ENCODE measurements at places on chromosomes 6 and 20.

GRCh38 chr20:53130795-53131194 is 158.6 kb downstream of the TSHZ2 start:
- DNase-seq = no peak

GRCh38 chr6:113847447-113847846 is 9.7 kb upstream of the MARCKS start:
- no peak for DNase-seq

DNA sequence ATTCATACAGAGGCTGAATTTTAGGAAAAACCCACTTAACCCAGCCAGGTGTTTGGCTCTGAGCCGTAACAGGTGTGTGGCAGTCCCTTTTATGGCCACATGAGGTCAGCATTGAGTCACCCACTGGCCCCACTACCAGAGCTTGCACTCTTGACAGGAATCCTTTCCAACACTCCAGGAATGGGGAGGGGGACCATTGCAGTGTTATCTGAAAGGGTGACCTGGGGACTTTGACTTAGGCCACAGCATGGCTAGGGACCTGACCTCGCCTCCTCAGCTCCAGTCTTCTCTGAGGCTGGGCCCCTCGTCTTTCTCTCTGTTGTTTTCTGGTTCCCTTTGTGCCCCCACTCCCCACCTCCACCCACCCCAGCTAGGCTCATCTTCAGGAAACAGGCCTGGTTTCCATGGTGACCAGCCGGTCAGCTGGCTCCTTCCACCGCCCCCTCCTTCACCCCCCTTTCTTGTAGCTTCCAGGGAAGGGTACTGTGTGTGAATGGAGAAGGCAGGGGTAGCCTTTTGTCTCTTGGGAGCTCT is 2.1 kb upstream of the TMEM151B start:
- no peak for DNase-seq

- no peak for DNase-seq
Observed at GRCh38 chr20:14489544-14489943, 152.1 kb upstream of the FLRT3 start.

GRCh38 chr20:62628691-62629090 is 13.6 kb upstream of the SLCO4A1 start:
- no peak for DNase-seq

GRCh38 chr6:28254121-28254519 is 2.1 kb upstream of the ZKSCAN4 start:
- DNase-seq = no peak

GRCh38 chr6:8859501-8859900 is 424.2 kb upstream of the SLC35B3 start:
- DNase-seq = no peak

- DNase-seq = no peak
Observed at GRCh38 chr20:18639501-18639979, 51.7 kb downstream of the DTD1 start.

DNA sequence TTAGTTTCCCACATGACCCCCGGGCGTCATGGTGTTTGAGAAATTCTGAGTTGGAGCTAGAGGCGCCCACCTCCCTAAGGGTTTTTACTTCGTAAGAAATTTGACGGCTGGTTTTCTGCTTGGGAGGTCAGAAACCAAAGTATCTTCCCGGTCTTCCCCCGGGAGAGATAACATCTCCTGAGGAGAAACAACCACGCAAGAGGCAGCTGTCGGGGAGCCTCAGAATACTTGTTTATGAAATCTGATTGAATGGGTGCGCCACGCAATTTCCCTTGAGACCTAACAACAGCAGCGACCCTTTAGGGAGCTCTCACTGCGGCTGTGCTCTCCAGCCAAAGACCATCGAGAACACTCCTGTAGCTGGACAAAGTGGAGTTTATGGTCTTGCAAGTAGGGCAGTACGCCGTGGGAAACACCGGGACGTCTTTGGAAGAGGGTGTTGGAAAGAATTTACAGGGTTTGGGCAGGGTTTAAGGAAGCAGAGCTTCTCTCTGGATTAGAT is 608 bp upstream of the EIF2S2 start:
- no peak for DNase-seq

GRCh38 chr20:25290646-25291431 is 43.0 kb downstream of the PYGB start:
- DNase-seq = no peak

DNA sequence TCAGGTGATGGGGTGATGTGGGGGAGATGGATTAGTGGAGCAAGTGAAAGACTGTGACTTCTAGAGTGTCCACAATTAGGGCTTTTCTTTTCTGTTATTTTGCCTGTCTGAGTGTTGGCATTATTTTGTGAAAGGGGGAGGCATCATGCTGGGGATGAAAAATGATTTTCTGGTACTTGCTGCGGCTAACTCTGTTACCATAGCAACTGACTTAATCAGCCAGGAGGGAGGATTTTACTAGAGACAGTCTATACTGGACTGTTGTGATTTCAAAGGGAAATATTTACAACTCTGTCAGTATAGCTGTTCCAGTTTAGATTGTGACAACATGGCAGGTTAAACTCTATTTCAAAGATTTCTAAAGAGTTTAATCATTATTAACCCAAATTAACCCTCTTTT is 30.4 kb upstream of the MRAP2 start:
- DNase-seq = no peak

GRCh38 chr6:141437011-141437410 is 695.7 kb upstream of the GJE1 start:
- no peak for DNase-seq

DNA sequence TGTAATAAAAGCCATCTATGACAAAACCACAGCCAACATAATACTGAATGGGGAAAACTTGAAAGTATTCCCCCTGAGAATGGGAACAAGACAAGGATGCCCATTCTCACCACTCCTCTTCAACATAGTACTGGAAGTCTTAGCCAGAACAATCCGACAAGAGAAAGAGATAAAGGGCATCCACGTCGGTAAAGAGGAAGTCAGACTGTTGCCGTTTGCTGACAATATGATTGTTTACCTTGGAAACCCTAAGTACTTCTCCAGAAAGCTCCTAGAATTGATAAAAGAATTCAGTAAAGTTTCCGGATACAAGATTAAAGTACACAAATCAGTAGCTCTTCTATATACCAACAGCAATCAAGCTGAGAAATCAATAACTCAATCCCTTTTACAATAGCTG is 14.0 kb upstream of the RUNX2 start:
- no peak for DNase-seq

GRCh38 chr20:5482791-5483190 is 166.0 kb upstream of the PROKR2 start:
- DNase-seq = no peak

GRCh38 chr6:42963855-42964605 is 3.5 kb downstream of the GNMT start:
- no peak for DNase-seq

- DNase-seq = no peak
Observed at GRCh38 chr20:62726716-62727583, 18.3 kb downstream of the NTSR1 start.

- DNase-seq = peak; percentile 17
Observed at GRCh38 chr6:13383328-13384163, 55.2 kb upstream of the TBC1D7 start.

DNA sequence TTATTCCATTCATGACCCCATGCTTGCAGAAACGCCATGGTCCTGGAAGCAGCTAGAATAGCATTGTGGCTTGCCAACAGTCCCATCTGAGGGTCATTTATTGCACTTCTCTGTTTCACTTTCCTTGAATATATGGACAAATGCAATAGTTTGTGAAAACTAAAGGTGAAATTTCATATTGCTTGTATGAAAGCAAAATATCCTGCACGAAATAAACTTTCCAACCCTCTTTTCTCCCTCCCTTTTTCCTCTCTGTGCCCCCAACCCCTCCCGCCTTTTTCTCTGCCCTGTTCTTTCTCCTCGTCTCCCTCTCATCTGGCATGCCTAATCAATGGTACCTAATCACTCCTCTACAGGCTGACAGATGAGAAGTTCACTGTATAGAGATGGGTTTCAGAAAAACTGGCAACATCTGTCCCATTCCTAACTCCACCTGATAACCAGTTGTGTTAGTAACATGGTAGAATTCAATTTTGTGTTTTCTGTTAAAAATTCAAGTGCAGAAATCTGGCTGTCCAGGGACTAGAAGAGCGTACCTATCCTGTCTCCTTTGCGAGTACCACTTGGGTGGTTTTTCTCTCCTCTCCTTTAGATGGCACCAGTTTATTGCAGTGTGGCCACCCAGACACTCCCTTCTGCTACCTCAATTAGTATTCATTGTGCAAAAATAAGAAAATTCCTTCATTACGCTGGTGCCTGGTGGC is 198.6 kb downstream of the FOXA2 start:
- DNase-seq = no peak

DNA sequence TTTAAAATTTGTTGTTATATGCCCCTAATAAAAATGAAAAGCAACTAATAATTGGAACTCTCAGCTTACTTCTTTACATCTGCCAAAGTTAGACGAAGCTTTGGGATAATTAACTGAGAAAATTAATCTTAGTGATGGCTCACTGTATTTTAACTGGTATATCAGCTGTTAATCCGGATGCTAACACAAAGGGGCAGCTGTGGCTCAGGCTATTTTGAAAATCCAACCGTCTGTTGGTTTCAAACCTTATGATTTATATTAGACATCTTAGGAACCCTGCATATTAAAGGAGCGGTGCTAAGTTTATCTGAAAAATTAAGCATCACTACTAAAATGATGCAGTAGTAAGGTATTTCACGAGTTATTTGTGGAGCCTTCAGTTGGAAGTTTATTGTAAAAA is 96.6 kb downstream of the AKAP7 start:
- DNase-seq = no peak

DNA sequence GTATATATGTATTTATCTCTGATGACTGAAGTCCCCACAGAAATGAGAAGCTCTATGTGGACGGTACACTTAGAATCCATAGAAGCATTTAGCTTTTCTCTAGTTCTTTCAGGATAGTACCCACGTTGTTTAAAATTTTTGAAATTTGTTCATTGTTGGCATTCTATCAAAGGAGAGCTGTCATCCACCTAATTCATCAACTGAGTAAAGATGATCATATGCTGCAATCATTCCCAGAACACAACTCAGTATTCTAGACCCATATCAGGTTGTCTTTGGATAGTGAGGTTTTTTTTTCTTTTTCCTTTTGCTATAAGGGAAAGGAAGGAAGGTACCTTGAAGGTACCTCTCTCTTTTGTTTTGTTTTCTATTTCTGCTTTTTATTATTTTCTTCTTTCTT is 9.3 kb downstream of the SERAC1 start:
- DNase-seq = no peak

GRCh38 chr6:87674290-87674689 is 27.7 kb downstream of the AKIRIN2 start:
- no peak for DNase-seq

- DNase-seq = no peak
Observed at GRCh38 chr6:146289816-146290588, 253.6 kb upstream of the RAB32 start.

DNA sequence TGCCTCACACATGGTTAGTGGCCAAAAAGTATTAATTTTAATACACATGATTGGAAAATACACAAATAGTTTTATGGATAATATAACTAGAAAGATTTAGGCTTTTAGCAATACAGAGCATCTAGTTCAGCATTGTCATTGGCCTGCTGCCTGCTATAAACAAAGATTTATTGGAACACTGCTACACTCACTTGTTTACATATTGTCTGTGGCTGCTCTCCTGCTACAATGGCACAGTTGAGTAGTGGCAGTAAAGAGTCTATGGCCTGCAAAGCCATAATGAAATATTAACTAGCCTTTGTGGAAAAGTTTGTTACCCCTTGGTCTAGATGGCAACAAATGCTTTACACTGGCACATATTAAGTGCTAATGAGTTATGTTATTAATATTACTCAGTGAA is 37.8 kb downstream of the ZNF451 start:
- DNase-seq = no peak

- no peak for DNase-seq
Observed at GRCh38 chr20:40572251-40572650, 116.8 kb downstream of the MAFB start.

DNA sequence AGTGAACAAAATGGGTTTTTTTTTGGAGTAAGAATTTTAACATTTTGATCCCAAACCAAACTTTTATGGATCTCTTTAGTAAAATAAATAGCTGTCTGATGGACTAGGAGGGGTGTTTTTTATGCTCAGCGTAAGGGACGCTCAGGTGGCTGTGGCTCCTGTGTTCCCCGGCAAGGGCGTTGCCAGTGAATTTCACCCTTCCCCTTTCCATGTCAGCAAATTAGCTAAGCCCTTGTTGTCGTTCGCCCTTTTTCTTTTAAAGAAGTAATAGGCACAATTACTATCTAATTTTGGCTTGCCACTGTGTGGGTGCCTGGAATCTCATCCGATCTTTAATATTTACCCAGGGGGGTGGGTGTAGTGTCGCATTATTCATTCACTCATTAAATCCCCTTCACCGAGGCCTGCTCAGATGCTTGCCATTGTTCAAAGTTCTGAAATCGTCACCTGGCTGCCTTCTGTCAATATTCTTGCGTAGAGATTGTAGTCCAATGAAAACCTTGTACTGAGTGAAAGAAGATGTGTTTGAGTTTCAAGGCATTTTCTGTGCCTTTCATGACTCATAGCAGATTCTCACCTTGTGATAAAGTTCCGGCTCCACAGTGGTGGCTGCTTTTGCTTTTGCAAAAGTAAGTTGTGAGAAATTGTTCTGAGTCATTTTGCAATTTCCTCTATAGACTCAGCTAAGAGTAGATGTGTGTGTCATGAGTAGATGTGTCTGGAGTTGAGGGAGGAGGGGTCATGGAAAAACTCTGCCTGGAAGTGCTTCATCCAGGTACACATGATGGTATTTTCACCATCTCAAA is 40.0 kb upstream of the CLDN20 start:
- peak; percentile 65 for DNase-seq

DNA sequence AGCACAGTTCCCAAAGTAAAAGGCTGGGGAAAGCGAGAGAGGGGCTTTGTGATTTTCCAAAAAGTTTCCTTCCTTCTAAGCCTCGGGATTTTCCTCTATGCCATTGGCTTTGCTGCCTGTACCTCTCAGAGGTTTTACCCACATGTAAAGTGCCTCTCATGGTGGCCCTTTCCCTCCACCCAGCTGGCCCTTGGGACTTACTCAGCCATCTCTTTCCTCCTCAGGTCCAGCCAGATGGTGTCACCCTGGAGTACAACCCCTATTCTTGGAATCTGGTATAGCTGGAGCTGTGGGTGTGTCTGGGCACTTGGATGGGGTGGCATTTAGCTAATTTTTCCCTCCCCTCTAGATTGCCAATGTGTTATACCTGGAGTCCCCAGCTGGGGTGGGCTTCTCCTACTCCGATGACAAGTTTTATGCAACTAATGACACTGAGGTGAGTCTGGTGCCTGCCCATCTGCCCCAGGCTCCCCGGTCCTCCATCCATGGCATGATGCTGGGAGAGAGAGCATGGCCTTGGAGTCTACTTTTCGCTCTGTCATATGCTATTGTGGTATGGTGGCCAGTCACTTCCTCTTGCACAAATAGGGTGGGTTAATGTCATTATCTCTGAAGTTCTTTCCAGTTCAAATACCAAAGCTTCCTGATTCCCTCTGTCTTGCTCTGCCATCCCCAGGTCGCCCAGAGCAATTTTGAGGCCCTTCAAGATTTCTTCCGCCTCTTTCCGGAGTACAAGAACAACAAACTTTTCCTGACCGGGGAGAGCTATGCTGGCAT is 1.1 kb downstream of the CTSA start:
- no peak for DNase-seq

DNA sequence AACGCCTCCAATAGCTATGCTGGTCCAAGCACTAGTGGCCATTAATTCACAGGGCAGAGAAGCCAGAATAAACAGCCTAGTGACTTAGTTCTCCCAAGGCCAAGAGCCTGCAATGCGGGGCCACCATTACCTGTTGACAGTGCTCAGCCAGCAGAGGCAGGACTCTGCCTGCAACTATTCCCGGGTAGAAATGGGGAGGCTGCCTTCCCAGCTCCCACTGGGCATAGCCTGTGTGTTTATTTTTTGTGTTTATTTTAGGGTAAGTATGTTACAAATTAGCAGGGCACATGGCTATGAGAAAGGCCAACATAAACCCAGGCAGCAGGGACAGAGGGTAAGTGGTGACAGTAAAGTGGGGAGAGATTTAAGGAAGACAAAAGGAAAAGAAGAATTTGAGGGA is 5.0 kb downstream of the GNAS-AS1 start:
- no peak for DNase-seq
